EL (cell line): ENCODE measurements at places on chromosomes 5 and 9.

GRCh38 chr5:152884006-152884405 lies 478.9 kb upstream of the NMUR2 start:
- no peak for DNase-seq

DNA sequence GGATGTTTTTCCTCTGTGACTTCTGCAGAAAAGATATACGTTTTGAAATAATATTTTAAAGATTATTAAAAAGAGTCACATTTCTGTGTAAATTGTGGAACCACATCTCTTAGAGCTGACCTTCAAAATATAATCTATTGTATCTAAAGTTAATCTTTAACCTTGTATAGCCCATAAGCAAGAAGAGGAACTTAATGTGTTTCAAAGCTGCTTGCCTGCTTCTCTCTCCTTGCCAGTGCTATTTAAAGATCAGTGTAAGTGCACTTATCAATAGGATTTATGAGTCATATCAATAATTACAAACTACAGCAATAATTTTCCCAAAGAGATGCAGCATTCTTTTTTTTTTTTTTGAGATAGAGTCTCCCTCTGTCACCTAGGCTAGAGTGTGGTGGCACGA lies 29.4 kb upstream of the GDA start:
- DNase-seq, result no peak

- peak; percentile 27 for DNase-seq
These were observed 424.8 kb downstream of the TLE1 start for GRCh38 chr9:81264516-81264915.

DNA sequence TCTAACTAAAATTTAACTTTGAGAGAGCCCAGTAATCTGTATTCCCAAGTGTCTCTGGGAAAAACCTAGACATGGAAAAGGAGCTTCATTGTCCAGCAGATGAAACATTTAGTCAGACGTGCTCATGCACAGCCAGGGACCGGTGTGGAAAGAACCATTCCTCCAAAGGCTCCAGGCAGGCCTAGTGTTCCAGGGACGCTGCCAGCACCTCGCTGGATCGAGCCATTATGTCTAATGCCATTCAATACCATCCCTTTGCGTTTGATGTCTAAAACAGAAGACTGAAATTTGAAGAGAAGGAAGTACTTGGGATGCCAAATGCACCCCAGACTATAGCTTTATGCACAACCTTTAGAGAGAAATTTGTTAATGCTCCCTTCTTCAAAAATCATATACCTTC lies 1.4 kb upstream of the CHSY3 start:
- DNase-seq, result no peak

- DNase-seq, result peak; percentile 75
These were observed 14.9 kb upstream of the WNT8A start for GRCh38 chr5:138068742-138069600.

DNA sequence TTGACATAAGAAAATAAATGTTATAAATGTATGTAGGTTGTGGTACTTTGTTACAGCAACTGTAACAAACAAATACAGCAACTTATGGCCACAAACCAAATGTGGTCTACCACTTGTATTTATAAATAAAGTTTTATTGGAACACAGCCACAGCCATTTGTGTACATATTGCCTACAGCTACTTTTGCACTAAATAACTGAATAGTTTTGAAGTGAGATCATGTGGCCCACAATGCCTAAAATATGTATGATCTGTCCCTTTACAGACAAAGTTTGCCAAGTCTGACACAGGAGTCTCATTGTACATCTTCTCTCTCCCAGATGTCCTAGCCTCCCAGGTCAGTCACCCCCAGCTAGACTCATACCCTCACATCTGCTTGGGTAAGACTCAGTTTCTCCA lies 283.6 kb upstream of the PRDM9 start:
- DNase-seq, result no peak

- peak; percentile 51 for DNase-seq
These were observed 47.1 kb upstream of the FYB1 start for GRCh38 chr5:39266442-39266841.
